Stimulated activated CD4-positive, alpha-beta T cell treated with anti-CD3 and anti-CD28 coated beads, Interleukin-1b, Interleukin-23, amount 100 ng/mL, for 24 hours (primary cell): ENCODE measurements at places on chromosomes 3 and 15.

GRCh38 chr3:188085584-188086560 is 68.1 kb upstream of the LPP start:
- DNase-seq, result no peak

DNA sequence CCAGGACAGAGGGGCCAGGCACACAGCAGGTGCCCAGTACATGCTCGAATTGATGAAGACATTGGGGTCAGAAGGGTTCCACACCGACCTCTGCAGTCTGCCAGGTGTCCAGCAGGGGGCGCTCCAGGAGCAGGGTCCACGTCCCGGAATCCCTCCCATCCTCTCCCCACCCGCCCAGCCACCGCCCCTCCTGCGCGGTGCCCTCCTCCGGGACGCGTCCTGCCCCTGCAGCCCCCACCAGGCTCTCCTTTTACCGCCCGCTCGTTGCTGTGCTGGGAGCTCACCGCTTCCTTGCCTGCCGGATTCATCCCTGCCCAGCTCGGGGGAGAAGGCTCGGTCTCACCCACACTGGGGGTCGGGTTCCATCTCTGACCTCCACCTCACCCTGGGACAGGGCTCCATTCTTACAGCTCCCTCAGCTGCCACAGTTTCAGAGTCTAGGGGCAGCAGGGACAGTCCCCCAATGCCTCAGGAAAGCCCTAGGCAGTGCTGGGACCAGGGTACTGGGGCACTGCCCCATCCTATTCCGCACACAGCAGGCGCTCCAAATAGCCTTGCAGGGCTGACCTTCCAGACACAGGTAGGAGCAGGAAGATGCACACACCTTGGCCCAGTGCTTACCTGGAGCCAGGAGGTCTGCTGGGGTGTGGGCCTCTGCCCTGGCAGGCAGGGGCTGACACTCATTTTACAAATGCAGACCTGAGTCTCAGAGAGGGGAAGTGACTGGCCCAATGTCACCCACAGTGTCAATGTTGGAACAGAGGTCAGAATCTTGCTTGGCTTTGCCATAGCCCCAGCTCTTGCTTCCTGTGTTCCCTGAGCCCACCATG is 31.0 kb downstream of the GRIP2 start:
- peak; percentile 62 for DNase-seq

DNA sequence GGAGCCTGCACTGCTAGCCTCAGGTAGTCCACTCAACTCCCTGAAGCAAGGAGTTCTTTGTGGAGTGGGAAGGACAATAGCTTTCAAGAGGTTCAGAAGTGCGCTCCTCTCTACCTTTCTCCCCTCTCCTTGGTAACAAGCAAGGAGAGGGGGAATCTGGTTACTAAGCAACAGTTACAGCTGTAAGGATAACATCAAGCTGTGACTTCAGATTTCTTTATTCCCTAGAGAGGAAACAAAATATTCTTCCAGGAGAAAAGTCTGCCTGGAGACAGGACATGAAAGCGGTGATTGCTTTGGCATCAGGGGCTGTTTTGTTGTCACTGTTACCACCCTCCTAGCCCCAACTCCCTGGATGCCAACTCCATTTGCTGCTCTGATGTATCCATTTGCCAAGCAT is 70.4 kb downstream of the TRANK1 start:
- DNase-seq, result no peak

DNA sequence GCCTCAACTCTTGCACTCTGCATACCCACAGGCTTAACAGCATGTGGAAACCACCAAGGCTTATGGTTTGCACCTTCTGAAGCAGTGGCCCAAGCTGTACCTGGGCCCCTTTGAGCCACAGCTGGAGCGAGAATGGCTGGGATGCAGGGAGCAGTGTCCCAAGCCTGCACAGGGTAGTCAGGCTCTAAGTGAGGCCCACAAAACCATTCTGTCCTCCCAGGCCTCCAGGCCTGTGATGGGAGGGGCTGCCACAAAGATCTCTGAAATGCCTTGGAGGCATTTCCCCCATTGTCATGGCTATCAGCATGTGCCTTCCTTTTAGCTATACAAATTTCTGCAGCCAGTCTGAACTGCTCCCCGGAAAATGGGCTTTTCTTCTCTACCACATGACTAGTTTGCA is 12.5 kb upstream of the CMSS1 start:
- DNase-seq, result no peak

DNA sequence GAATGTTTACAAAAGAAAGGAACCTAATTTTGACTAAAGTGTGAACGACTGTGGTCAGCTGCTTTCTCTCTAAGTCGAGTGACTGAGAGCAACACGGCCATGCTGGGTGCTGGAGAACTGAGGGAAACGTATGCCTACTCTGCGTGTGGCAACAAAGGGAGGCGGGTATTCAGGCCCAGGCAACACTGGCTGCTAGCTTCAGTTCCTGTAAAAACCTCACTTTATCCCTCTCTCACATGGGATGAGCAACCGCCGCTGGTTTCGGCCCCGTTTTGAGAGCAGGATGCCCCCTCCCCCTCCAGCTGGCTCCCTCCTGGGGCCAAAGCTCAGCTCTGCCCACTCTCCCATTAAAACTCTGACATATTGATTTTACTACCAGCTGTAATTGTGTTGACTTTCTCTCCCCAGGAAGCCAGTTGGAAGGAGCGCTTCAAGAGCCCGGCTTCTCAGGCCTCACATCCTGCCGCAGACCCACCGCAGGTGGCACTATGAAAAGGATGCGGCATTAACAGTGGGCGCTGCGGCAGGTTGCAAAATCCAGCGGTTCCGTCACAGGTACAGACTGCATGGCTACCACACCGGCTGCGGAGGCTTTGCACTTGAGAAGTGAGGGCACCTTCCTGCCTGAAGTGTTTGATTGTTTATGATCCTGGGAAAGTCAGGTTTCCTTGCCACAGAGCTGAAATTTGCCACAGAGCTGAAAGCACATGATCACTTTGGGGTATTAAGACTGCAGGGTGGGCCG is 12.7 kb downstream of the PLXND1 start:
- DNase-seq, result no peak

GRCh38 chr15:58063614-58064013 is 1.9 kb downstream of the ALDH1A2 start:
- DNase-seq, result no peak
